ENCODE measurements at places on chromosomes 13 and 19. TPM values are rescaled to one million over a fixed set of nuclear protein-coding genes. Genes with fewer than 3 reads are reported as not detected.

IL17D gene
- total RNA-seq, result 5.8 TPM

DCLK1 gene
- 23.5 TPM for total RNA-seq

PRKCG gene
- not detected for total RNA-seq

ZNF534 gene
- total RNA-seq, result 0.06 TPM

All from cardiac ventricle fibroblast (primary cell).